GM12892 (cell line): ENCODE measurements at places on chromosomes 16 and 17.

DNA sequence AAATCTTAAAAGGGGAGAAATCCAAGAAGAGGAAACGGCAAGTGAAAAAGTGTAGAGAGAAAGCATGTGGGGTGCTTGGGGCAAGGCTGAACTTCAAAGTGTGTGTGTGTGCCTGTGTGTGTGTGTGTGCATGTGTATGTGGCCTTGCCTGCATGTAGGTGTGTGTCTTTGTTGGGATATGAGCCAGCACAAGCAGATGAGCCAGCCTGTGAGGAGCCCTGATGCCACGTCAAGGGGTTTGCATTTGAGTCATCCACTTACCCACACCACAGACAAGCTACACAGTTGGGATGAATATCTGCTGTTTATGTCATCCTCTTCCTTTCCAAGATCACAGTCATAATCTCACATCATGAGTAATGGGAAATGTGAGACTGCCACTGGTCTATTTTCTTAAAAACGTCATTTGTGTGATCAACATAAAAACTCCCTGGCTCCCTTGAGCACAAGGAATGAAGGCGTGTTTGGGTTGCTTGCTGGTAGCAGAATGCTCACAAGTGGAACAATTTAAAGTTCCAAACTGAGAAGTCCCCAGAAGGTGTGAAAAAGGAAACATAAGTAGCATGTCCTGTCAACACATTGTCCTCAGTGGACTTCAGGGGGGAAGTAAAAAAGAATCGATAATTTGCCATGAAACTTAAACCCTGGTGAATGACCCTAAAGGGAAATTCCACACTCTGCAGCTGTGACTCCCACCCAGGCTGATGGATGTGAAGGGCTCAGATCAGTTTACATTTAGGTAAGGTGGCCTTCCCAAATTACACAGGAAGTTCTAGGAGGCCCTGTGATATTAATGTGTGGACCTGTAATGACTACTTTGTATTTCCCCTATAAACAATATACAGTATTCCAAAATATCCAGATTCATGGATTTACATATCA lies 14.7 kb downstream of the KCTD19 start:
- no peak for DNase-seq

DNA sequence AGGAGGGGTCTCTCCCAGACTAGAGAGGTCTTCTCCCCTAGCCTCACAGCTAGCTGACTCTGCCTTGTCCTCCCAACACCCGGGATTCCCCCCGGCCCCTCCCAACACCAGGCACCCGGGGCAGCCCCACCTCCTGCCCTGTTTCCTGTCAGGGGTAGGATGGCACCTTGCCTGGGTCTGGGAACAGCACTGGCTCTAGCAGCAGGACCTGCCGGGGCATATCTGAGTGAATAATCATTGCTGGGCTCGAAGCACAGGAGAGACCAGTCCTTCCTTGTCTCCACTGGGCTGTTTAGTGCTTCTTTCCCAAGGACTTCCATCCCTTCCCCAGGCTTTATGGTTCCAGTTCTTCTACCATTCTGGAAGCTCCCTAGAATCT lies 25.7 kb downstream of the MINK1 start:
- no peak for DNase-seq

DNA sequence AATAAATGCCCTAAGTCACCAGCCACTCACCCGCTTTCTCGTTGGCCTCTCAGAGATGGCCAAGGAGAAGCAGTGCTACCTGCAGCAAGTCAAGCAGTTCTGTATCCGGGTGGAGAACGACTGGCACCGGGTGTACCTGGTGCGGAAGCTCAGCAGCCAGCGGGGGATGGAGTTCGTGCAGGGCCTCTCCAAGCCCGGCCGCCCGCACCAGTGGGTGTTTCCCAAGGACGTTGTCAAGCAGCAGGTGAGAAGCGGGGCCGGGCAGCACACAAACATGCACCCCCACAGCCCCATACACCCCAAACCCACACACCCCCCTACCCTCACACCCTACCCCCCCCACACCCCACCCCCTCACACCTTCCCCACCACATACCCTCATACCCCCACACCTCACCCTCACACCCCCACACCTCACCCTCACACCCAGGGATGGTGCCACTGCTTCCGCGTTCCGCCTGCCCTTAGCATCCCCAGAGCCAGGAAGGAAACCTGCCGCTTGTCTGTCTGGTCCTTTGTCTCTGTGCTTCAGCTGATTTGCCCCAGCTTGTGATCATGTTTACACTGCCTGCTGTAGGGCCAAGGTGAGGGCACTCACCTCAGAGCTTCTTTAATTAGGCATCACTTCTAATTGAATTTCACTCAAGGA lies 41.9 kb upstream of the ENDOV start:
- no peak for DNase-seq

- no peak for DNase-seq
Measured at GRCh38 chr17:36992701-36993100, 43.9 kb downstream of the AATF start.

DNA sequence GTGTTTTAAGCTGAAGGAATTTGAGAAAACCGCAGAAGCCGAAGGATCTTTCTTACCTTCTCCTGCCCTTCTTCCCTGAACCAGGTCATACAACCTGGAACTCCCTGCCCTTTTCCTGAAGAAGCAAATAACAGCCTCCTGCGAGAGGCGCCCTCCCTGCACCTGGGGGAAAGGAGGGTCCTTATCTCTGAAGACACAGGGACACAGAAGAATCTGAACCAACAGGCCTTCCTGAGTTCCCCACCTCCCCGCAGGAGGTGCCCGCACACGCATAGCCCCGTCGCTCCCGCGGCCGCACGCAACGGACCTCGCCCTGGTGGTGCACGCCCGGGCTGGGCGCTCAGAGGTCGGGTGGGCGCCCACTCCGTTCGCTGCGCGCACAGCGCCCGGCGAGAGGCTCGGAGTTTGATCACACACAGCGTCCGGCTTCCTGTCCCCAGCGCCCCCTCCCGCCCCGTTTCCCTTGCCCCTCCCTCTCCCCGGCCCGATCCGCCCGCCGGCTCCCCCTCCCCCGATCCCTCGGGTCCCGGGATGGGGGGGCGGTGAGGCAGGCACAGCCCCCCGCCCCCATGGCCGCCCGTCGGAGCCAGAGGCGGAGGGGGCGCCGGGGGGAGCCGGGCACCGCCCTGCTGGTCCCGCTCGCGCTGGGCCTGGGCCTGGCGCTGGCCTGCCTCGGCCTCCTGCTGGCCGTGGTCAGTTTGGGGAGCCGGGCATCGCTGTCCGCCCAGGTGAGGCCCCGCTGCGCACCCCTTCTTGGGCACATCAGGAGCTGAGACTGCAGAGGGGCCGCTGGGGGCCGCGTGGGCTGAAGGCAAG lies at the start of gene TNFSF12:
Gene TNFSF12 (plus strand): TSS at position 474 of the 816 bp plus-strand sequence. CDS start 96 bp downstream, at position 570.
- DNase-seq: peak; percentile 59

DNA sequence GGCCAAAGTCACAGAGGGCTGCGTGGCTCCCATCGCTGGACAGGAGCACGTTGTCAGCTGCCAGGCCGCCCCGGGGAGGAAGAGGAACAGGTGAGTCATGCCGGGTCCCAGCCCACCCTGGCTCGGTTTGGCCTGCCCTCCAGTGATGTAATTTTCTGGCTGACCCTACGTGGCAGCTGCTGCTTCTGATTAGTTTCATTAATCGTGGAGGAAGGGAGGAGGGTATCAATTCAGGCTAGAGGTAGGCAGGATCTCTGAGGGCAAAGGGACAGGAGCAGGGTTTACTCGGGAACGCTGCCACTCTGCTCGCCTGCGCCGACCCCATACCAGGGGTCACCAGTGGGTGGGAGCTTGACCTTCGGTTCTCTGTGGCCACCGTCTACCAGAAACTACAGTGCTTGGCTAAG lies 11.7 kb upstream of the SPATA32 start:
- no peak for DNase-seq

GRCh38 chr17:40598301-40598618 lies 33.0 kb upstream of the CCR7 start:
- DNase-seq: no peak

DNA sequence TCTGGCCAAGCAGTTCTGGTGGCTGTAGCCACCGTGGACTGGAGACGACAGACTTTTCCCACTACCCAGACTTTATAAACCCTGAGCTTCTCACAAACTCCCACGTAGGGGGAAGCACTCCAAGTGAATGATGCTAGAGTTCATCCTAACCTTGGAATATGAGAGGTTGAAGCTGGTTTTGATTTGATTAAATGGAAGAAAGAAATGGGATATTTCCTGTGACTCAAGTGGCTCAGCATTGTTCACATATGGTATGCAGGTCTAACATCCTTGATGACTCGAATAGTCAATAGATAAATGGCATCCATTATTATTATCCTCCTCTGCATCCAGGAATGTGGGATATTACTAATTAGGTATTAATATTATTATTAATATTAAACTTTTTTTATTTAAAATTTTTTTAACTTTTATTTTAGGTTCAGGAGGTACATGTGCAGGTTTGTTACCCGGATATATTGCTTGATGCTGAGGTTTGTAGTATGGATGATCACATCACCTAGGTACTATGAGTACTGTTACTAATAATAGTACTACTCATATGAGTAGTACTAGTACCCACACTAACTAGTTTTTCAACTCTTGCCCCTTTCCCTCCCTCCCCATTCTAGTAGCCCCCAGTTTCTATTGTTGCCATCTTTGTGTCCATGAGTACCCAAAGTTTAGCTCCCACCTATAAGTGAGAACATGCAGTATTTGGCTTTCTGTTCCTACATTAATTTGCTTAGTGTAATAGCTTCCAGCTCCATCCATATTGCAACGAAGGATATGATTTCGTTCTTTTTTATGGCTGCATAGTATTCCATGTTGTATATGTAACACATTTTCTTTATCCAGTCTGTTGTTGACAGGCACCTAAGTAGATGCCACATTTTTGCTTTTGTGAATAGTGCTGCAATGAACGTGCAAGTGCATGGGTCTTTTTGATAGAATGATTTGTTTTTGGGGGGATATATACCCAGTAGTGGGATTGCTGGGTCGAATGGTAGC lies 22.9 kb downstream of the PIK3R6 start:
- no peak for DNase-seq

- no peak for DNase-seq
Measured at GRCh38 chr17:6853764-6854442, 22.4 kb upstream of the TEKT1 start.

DNA sequence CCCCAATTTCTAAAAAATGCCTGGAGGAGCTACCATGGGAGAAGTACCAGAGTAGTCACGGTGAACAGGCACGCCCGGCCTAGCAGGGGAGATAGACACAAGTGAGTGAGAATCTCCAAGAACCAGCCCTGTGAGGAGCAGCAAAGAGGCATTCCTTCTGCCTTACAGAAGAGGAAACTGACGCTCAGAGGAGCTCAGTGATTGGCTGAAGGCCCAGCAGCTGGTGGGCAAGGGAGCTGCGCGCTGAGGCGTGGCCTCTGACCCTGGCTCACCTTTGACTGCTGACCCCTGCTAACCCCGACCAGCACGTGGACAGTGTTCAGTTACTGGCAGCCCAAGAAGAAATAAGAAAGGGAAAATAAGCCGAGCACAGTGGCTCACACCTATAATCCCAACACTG lies 1.8 kb downstream of the C16orf96 start:
- no peak for DNase-seq

GRCh38 chr17:78315355-78316114 lies 44.3 kb downstream of the SOCS3 start:
- DNase-seq: peak; percentile 68

DNA sequence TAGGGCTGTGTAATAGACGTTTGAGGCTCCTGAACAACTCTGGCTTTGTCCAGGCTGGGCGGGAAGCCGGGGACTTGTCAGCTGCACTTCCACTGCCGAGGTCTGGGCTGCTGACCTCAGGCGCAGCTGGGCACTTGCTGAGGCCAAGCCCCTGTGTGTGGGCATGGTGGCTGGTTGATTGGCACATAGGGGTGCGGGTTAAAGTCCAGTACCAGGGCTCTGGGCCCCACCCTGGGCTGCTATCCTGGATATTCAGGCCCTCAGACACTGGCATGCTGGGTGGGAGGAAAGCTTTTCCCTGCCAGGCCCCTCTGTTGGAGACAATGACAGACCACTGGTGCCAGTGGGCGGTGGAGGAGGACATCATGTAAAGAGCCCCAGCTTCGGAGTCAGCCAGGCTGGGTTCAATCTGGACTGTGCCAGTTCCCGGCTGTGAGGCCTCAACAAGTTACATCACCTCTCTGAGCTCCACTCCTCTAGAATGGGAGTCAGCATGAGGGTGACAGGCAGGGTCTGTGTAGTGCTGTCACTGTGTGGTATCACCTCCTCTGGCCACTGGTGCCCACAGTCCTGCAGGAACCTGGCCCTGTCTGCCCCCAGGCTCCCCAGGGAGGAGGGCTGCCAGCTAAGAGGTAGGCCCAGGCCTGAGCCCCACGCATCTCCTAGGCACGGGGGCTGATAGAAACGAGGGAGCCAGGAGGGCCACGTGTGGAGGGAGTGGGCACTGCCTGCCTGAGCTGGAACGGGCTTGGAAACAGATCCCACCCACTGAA lies 42.5 kb downstream of the PSME3IP1 start:
- no peak for DNase-seq

GRCh38 chr17:38796451-38797157 lies 2.8 kb downstream of the PIP4K2B start:
- no peak for DNase-seq

- DNase-seq: no peak
Measured at GRCh38 chr17:81532490-81533287, 4.5 kb downstream of the FSCN2 start.

DNA sequence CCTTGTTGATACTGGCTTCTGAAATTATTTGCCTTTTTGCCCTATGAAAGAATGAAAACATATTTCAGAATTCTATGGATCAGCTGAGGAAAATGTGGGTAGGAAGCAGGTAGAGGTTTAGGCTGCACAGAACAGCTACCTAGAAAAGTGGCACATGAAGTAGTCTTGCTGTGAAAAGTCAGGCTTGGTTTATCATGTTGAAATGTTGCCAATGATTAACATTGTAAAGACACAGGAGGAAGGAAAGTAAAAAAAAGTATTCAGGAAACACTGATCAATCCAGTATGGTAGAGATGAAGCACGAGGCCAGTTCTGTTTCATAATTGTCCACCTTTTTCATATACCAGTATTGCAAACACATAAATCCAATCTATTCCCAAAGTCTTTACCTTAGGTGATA lies 29.9 kb downstream of the ABCA6 start:
- DNase-seq: no peak

GRCh38 chr16:2278956-2279800 lies 11.3 kb upstream of the RNPS1 start:
- DNase-seq: no peak

- no peak for DNase-seq
Measured at GRCh38 chr16:56617212-56618085, 8.1 kb upstream of the MT1E start.

DNA sequence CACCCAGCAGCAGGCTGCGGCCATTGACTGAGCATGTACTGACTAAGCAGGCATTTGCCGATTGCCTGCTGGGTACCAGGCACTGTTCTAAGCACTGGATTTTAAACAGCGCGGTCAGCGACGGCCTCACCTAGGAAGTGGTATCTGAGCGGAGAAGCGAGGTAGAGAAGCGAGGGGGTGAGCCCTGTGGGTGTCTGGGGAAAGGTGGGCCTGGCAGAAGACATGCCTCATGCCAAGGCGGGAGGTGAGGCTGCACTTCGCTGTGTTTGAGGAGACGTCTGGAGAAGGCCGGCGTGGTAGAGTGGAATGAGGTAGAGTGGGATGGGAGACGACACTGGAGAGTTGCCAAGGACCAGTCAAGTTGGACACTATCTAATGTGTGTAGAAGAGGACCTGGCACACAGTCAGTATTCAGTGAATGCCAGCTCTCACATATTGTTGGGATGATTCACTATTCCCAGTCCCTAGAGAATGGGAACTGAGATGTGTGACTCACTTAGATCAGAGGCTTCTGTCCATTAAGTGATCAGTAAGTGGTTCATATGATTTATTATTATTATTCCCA lies 14.4 kb downstream of the SYCE1L start:
- DNase-seq: no peak
